Astrocyte of the cerebellum (primary cell): ENCODE measurements at places on chromosomes 1 and 21.

- DNase-seq, result no peak
Measured at GRCh38 chr1:10764296-10764798, 32.1 kb downstream of the CASZ1 start.

- DNase-seq, result no peak
Measured at GRCh38 chr1:167263819-167264464, 43.3 kb downstream of the POU2F1 start.

- DNase-seq, result no peak
Measured at GRCh38 chr1:182460550-182460951, 10.6 kb downstream of the RGSL1 start.

DNA sequence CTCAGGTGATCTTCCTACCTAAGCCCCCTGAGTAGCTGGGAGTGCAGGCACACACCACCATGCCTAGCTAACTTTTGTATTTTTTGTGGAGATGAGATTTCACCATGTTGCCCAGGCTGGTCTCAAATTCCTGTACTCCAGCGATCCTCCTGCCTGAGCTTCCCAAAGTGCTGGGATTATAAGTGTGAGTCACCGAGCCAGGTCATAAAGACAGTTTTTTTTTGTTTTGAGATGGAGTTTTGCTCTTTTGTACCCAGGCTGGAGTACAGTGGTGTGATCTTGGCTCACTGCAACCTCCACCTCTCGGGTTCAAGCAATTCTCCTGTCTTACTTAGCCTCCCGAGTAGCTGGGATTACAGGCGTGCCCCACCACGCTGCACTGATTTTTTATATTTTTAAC is 42.1 kb downstream of the KIF1B start:
- no peak for DNase-seq

DNA sequence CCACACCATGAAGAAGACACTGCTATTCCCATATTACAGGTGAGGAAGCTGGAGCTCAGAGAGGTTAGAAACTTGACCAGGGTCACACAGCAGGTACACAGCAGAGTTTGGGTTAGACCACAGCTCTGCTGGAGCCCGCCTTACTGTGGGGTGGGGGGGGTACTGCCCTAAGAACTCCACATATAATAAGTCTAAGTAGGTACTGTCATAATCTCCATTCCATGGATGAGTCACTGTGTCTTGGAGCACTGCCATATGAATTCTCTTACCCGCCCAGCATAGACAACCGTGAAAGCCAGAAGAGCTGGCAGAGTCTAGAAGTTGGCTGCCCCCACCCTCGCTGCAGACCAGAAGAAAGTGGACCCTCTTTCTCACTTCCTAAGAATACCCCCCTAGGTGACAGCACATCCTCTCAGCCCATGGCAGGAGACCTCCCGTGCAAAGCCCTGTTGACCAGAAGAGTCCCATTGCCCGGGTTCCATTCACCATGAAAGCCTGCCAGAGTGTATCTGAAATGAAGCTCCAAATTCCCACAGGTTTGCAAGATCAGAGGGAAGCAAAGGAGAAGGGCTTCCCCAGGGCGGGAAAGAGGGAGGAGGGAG is 5.2 kb upstream of the PLA2G2D start:
- peak; percentile 57 for DNase-seq

GRCh38 chr1:18398791-18399530 is 81.8 kb upstream of the KLHDC7A start:
- DNase-seq, result no peak

DNA sequence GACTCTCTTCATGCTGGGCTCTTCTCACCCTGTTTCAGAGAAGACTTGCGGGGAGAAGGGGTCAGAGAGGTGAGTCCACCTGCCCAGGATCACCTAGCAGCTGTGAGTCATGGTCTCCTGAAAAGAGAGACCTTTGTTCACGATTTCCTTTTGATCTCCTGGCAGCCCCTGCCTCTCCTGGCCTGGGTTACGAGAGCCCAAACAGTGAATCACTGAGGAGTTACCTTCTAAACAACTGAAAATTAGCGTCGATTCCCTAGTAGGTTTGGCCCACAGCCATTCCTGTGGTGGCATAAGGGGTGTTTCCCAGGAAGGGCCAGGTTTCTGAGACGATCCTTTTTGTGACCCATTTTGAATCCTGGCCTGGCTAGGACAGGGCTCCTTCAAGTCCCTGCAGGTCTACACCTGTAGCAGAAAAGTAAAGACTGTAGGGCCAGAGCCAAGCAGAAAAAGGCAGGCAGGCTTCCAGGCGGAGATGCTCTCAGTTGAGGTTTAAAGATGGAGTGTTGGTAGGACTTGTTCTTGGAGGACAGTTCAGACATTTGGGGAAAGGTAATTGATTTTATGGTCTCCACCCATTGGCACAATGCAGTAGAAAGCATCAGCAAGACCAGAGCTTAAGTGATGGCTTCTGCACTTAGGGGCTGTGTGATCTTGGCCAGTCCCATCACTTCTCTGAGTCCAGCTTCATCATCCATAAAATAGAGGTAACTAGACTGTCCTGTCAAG is 2.1 kb upstream of the PLA2G2E start:
- no peak for DNase-seq

DNA sequence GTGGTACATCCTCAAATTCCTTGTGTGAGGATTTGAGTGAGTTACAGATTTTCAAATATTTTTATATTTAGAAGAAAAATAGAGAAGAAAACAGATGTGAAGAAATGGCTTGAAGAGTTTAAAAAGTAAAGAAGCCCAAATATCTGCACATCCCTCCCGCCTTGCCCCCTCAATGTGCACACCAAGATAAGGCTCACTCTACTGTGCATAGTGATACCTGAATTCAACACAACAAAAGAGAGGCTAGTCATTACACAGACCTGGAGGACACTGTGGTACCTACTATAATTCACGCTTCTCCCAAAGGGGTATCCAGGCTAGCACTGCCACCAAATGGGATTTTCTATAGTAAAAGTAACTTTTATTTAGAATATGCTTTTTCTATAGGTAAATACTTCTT is 44.0 kb upstream of the SYT2 start:
- no peak for DNase-seq

- no peak for DNase-seq
Measured at GRCh38 chr21:36202726-36203602, 46.3 kb downstream of the DOP1B start.

GRCh38 chr1:43565600-43566360 is 35.1 kb downstream of the PTPRF start:
- DNase-seq, result no peak

DNA sequence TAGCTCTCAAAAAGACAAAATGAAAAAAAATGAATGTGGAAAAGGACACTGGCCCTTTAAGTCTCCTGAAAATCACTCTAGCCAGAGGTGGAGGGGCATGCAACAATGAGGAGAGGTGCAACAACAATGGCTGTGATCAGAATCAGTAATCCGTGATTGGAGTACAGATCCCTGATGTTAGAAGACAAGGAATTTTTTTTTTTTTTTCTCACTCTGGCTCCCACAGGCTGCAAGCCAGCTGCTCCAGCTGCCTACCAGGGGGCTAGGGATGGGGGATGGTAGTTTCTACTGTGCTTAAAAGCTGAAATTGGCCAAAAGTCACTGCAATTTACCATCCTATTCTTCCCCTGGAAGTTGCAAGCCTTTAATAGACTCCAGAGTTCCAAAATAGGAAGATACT is 54.5 kb downstream of the STYXL2 start:
- no peak for DNase-seq

DNA sequence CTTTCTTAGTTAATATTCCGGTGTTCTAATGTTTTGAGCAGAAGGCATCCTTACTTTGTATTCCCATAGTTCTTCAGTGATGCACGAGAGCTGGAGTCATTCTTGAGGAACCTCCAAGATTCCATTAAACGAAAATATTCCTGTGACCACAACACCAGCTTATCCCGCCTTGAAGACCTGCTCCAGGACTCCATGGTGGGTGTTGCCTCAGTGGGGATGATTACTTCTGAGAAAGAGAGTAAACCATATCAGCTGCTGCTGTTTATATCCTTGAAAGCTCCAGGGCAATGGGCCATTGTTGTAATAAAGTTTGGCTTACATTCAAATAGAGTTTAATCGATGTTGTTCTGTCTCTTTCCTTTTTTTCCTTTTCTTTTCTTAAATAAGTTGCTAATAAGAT is 93.1 kb downstream of the MACF1 start:
- peak; percentile 19 for DNase-seq

- no peak for DNase-seq
Measured at GRCh38 chr1:38613996-38614395, 245.6 kb downstream of the RRAGC start.

DNA sequence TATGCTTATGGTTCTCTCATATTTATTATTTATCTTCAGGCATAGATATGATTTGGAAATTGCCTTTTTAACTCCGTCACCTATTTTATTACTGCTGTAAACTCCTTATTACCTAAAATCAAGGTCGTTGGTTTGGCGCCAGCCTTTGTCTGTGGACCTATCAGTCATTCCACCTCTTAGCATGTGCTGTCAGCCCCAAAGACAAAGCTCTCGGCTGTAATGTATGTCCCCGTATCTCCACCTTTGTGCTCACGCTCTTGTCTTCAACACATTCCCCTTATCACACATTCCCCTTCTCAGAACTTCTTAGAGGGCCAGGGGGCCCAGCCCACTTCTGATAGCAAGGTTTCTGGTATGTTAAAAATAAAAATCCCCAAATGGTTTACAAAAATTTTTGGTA is 342.2 kb downstream of the RYR2 start:
- no peak for DNase-seq

GRCh38 chr1:10839188-10839770 is 42.8 kb upstream of the CASZ1 start:
- DNase-seq, result no peak

- DNase-seq, result no peak
Measured at GRCh38 chr1:31523769-31524168, 52.5 kb upstream of the TINAGL1 start.

- no peak for DNase-seq
Measured at GRCh38 chr1:118485757-118486156, 300.7 kb upstream of the SPAG17 start.

DNA sequence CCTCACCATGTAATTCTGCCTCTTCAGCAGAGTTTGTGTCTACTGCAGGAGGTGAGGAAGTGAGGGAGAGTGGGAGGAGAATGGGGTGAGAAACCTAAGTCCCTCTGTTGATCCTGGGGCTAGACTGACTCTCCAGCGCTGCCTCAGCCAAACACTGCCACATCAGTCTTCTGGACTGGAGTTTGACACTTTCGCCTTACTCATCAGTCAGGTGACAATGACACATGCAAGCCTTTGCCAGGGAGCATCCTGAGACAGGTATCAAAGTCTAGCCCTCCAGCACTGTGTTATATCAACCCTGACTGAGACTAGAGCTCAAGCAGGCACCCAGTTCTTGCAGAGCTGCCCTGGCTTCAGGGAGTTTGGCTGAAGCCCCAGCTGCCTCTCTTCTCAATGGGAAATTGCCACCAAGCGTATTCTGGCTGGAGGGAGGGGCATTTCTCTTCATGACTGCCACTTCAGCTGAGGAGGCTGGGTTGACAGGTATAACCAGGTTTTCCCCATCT is 33.3 kb upstream of the SUCO start:
- DNase-seq, result no peak

DNA sequence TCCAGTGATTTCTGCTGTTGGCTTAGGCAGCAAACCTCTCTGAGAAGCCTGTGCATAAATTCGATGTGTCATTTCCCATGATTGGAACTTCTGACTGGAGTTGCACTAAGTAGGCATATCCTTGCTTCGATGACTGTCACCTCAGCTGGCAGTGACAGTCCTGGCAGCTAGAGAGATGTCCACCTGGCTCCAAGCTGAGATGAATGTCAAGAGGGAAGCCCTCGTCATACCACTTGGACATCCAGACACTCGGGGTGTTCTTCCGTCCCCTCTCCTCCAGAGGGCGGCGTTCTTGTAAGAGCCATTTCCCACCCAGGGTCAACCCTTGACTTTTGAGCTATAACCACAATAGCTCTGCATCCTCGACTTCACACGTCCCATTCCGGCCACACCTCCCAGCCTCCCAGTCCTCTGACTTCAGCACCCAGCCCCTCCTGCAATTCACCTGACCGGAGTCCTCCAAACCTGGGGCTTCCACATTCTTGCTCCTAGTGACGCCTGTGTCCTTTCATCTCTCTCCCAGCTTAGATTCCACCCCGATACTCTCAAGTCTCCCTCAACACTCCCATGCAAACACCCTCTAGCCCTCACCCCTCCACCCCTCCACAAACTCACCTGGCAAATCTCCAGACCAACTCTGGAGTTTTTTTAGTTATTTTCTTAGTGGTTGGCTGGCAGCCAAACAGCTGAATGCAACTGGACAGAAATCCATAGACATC is 17.3 kb downstream of the CA6 start:
- no peak for DNase-seq

- DNase-seq, result no peak
Measured at GRCh38 chr1:16209847-16210407, 2.5 kb downstream of the ARHGEF19 start.

DNA sequence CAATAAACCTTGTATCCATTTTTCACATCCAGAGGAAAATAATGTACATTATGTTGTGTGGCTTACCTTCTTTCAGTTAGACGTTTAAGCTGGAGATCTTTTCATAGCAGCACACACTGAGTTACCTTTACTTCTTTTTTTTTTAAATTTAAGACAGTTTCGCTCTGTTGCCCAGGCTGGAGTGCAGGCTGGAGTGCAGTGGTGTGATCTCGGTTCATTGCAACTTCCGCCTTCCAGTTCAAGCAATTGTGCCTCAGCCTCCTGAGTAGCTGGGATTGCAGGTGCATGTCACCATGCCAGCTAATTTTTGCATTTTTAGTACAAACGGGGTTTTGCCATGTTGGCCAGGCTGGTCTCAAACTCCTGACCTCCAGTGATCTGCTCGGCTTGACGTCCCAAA is 7.4 kb upstream of the CAMTA1 start:
- DNase-seq, result no peak
